CD4-positive, alpha-beta T cell treated with Interleukin-15 for 4 hours (primary cell): ENCODE measurements at places on chromosomes 4 and X.

GRCh38 chr4:126647756-126648397 lies 984.9 kb upstream of the INTU start:
- no peak for DNase-seq

GRCh38 chr4:183096276-183096965 lies 2.6 kb upstream of the WWC2 start:
- no peak for DNase-seq

- no peak for DNase-seq
Observed at GRCh38 chrX:116490104-116490503, 27.3 kb upstream of the CT83 start.

DNA sequence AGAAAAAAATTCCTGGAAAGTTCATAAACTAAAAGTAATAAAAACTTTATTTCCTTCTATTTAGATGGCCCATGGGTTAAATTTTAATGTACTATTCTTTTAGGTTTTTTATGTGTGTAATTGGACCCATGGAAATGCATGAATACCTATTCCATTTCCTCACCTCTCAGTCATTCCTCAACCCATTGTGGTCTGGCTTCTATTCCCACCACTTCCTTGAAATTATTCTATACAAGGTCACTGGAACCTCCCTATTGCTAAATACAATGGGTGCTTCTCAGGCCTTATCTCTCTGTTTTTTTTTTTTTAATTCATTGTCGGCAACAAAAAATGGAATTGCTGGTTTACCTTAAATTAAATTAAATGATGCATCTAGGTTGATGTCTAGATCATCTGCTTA lies 17.2 kb downstream of the SLC39A8 start:
- no peak for DNase-seq

DNA sequence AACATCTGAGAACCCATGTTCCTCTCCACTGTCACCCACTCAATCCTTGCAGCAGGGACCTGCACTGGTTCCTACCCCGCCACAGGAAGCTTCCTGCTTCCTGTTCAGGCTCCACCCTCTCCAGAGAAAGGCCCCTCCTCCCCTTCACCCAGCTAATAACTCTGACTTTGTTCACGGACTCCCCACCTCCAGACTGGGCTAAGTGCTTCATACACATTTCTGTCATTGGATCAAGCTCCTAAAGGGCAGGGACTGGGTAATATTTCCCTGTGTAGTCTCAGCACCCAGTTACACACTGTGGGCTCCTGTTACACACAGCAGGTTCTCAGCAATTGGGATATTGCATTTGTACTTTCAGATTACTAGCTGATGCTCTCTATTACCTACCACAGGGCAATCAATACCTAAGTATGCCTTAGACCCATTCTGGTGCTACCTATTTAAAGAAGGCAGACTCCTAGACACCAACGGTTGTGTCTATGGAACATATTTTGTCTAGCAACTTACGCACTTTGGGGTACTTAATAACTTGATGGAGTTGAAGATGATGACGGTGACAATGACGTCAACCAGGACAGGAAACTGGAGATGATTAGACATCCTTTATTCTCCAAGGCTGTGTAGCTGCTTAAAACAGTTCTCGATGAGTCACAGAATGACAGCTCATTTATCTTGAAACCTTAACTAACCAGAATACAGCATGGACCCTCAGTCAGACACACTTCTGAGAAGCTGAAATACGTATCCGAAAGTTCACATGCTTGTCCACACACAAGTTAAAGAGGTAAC lies 58.1 kb downstream of the MAML3 start:
- DNase-seq: peak; percentile 72

DNA sequence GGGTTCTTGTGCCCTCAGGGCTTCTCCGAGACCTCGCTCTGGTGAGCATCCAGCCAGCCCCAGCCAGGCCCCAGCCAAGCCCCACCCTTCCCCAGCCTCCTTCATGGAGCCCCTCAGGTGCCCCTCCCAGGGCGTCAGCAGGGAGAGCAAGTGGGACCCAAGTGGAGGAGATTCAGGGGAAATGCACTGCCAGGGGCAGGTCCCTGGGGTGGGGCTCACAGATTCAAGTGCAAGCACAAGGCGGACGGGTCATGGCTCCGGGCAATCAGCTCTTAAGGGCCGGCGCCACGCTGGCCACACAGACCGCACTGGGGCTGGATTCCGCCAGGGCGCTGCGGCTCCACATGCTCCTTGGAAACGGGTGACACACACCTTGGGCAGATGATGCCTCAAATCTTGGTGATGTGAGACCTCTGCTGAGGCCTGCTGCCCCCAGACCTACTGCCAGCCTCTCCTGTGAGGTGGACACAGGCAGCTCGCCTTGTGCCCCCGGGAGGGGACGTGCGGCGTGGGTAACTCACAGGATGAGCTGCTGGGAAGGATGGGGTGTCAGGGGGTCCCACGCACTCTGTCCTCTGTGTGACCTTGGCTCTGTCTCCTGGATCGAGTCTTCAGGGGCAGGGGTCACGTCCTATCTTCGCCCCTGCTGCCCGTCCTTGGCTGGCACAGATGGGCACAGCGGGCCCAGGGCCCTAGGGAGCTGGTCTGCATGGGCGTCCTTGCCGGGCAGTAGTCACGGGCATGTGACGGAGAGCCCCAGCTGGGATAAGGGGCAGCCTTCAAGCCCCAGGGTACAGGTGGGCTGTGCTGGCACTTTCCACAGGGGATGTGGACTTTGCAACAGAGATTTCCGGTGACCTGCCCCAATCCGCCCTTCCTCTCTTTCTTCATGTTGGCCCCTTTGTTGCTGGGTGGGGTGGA lies 17.1 kb downstream of the NAT8L start:
- no peak for DNase-seq

GRCh38 chr4:184347251-184348239 lies 126.8 kb downstream of the IRF2 start:
- no peak for DNase-seq

DNA sequence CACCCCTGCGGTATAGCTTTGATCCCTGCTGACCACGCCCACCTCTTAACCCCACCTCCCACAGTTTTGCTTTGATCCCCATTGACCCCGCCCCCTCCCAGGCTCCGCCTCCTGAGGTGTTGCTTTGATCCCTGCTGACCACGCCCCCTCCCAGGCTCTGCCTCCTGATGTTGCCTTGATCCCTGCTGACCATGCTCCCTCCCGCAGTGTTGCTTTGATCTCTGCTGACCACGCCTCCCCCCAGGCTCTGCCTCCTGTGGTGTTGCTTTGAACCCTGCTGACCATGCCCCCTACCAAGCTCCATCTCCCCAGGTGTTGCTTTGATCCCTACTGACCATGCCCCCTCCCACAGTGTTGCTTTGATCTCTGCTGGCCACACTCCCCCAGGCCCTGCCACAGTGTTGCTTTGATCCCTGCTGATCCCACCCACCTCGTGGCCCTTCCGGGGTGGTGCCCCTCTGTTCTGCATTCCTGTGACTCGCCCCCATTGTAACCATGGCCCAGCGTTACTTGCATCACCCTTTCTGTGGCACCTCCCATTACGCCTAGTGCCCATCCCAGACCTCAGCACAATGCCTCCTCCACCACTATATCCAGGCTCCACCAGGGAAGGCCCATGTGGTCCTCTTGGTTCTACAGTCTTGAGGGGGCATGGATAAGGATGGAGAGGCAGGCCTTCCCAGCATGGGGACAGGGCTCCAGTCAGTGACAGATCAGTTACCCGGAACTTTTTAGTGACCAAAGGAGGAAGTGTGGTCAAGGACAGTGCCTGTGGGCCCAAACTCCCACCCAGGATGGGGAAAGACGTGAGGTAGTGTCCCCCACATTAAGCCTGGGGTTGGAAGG lies 70.8 kb downstream of the ADRA2C start:
- DNase-seq: no peak

- DNase-seq: no peak
Observed at GRCh38 chrX:31117266-31117665, 45.4 kb upstream of the FTHL17 start.

DNA sequence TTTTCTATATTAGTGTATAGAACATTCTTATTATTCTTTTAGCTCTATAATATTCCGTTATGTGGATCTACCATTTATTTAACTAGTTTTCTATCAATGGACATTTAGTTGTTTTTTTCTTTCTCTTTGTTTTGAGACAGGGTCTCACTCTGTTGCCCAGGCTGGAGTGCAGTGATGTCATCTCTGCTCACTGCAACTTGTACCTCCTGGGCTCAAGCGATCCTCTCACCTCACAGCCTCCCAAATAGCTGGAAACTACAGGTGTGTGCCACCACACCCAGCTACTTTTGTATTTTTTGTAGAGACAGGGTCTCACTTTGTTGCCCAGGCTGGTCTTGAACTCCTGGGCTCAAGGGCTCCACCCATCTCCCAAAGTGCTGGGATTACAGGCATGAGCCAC lies 10.8 kb downstream of the TMEM165 start:
- no peak for DNase-seq

- no peak for DNase-seq
Observed at GRCh38 chrX:66402165-66402564, 236.7 kb downstream of the EDA2R start.

DNA sequence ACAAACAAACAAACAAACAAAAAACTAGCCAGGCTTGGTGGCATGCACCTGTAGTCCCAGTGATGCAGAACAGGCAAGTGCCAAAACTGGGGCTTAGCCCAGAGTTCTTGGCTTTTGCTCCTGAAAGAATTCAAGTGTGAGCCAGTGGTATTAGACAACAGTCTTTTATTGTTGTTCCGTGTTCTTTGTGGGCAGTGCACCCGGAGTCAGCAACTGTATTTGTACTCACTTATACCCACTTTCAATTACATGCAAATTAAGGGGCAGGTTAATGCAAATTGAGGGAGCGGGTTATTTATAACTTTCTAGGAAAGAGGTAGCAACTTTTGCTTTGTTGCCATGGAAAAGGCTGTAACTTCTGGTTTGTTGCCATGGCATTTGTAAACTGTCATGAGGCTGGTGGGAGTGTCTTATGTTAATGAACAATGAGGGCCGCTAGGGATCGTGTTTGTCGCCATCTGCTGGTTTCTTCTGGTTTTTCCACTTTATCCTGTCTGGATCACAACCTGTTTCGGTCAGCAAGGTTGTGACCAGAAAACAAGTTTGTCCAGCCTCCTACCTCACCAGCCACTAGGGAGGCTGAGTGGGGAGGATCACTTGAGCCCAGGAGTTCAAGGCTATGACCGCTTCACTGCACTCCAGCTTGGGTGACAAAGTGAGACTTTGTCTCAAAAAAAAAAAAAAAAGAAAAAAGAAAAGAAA lies 88.8 kb upstream of the ESX1 start:
- DNase-seq: peak; percentile 36

DNA sequence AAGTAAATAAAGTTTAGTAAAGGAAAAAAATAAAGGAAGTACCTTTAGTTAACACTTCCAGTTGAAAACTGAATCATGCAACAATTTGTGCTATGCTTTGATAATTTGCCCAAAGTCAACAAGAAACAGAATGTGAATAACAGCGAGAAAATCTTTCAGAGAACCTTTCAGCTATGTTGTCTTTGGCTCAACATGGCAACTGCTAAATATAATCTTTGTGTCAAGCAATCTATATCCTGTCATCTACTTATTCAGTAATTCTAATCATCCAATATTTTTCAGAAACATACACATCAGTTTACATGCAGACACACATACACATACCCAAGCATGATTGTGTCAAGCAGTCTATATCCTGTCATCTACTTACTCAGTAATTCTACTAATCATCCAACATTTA lies 136.0 kb upstream of the PABPC4L start:
- DNase-seq: no peak

- no peak for DNase-seq
Observed at GRCh38 chr4:13461191-13461905, 22.8 kb downstream of the RAB28 start.
